AG09319 (cell line): ENCODE measurements at places on chromosomes 12 and 14.

DNA sequence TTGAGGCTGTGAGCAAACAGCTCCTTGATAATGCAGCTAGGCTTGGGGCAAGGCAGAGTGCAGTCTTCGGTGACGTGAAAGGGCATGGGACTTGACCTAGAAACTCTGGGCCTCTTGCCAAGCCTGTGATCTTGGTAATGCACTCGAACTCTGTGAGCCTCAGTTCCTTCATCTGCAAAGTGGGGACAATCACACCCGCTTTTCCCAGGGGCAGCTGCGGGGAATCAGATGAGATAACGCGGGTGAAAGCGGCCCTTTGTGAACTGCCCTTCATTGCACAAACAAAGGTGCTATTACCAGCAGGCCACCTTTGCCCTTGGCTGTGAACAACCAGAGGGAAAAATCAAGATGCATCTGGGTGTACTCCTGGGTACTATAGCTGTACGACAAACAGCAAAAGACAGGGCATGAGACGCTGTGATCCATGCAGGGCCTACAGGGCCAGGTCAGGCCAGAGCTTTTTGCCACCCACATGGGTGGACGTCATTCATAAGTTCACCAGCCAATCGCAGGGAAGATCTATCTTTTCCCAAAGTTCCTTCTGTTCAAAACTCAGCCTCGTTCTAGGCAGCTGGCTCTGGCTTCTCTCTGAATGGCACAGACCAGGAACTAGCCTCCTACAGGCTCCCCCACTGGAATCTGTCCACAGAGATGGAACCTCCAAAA lies 3.2 kb downstream of the MSI1 start:
- DNase-seq, result no peak

DNA sequence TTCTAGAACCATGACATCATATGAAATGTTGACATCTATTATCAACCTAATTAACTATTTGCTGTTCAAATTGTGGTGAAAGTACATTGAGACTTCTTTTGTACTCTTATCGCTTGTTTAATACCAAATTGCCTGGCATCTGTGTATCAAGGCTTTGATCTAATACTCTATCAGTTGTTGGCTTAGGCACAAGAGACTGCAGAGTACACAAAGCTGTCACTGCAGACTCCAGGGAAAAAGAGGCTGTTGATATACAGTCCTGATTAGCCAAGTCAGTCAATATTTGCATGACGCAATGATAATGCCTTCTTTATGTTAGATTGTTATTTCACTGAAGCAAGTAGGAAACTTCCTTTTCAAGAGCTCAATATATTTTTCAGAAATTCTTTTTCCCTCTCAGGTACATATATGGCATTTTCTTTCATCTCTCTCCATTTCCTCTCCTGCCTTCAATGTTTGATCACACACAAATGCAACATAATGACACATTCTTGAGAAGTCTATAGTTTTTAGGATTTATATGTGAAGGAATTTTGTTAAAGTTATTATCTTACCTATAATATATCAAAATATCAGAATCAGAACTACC lies 32.3 kb upstream of the PTCSC3 start:
- DNase-seq, result no peak

DNA sequence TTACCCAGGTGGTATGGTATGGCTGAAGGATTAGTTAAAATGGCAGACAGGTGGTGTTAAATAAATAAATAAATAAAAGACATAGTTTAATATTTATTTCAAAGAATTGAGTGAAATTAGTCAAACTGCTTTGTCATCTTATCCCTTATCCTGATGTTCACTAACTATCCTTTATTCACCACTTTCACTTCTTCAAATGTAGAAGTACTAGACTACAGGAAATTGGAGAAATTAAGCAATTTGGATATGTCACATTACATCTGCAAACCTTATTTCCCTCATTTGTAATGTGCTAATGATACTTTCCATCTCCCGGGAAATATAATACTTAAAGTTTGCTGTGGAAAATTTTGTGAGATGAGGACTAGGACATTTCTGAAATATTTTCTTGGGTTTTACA lies 1195.7 kb downstream of the LRFN5 start:
- DNase-seq, result no peak

- DNase-seq, result no peak
These were observed 19.9 kb upstream of the KRT83 start for GRCh38 chr12:52341066-52341580.

- no peak for DNase-seq
These were observed 82.3 kb downstream of the CHGA start for GRCh38 chr14:93005135-93005813.

- DNase-seq, result no peak
These were observed 867 bp downstream of the RD3L start for GRCh38 chr14:103941462-103941861.

- no peak for DNase-seq
These were observed 244.9 kb upstream of the DIO2 start for GRCh38 chr14:80456209-80456608.

GRCh38 chr12:104121001-104121400 lies 17.0 kb downstream of the NFYB start:
- DNase-seq, result no peak

DNA sequence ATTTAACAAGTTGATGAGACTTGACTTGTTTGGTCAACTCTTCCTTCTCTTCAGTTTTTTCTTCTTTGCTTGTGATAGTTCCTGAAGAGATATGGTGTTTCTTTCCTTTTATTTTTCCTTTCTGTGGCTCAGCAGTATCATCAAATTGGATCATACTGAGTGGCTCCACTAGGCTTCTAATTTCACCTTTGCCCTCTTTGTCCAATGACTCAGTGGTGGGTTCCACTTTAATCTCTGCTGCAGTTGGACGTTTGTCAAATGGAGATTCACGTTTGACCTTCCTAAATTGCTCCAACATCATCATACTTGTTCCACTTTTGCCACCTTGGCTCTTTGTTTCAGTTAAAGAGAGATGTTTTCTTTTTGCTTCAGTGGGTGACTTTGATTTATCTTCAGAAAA lies 41.5 kb downstream of the FAM186A start:
- DNase-seq, result no peak

- DNase-seq, result no peak
These were observed 8.9 kb upstream of the PFDN5 start for GRCh38 chr12:53286448-53286847.

GRCh38 chr14:64700894-64701293 lies 3.3 kb upstream of the PLEKHG3 start:
- no peak for DNase-seq

GRCh38 chr12:94534774-94535509 lies 75.3 kb upstream of the CEP83 start:
- DNase-seq, result no peak

DNA sequence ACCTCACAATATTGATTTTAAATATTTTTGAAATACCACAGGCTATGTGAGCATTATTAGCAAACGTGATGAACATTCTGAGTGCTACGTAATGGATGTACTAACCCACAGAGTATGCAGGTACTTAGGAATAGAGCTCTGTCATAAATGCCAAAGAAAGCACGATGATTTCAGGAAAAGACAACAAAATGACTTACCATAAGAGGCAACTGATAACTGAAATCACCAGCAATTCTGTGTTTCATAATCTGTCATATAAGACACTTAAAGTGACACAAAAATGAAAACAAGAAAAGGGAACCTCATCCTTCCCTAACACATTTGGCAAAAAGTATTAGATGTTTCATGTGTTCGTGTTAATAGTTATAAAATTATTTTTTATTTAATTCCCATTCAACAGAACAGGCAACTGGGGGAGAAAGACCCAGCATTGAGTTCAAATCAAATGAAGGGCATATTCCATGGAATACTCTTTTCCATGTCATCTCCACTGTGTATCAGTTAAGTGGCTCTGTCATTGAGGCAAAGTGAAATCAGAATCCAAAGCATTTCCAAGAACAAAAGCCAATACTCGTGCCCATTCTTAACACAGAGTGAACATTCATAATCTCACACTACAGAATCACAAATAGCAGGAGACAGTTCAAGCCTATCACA lies 30.4 kb downstream of the ARMH4 start:
- no peak for DNase-seq

DNA sequence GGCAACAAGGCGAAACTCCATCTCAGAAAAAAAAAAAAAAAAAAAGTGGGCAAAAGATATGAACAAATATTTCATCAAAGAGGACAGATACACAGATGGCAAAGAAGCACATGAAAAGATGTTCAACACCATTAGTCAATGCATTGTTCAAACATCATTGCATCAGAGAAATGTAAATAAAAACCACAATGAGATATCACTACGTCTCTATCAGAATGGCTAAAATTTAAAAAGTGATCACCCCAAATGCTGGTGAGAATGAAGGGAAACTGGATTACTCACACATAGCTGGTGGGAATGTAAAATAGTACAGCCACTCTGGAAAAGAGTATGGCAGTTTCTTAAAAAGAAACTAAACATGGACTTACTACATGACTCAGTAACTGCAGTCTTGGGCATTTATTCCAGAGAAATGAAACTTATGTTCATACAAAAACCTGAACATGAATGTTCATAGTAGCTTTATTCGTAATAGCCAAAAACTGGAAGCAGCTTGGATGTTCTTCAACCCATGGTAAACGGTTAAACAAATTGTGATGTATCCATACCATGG lies 3.6 kb downstream of the L2HGDH start:
- no peak for DNase-seq

GRCh38 chr12:95187865-95188415 lies 29.3 kb downstream of the FGD6 start:
- DNase-seq, result no peak

DNA sequence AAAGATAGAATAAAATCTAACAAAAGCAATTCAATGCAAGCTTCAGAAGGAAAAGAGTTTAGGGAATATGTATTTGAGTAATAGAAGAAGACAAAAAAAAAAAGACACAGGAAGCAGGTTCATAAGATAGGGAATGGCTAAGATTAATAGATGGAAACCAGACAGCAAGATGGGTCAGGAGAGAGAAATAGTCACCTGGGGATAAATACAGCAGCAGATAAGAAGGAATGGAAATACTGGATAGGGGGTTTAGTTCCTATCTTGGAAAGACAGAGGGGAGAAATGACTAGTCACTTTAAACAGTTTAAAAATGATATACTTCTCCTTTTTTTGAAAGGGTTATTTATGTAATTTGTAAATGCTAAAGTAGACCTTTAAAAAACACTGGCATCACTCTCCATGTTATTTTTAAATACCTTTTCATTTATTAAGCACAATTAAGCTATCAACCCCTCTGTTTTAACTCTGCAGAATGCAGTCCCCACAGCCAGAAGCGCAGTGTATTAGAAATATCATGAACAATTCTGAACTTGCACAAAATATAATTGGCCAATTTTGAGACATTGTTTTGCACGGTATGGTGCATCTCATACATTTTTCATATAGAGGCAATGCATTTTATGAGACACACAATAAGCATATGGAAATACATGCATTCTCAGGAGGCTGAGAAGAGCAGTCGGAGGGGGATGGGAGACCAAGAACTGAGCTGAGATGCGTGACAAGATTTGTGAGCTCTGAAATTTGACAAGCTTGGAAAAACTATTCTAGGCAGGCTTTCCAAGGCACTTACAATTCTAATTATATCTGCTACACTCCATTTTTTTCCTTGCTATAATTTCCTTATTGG lies 303.4 kb upstream of the PRICKLE1 start:
- DNase-seq, result no peak

GRCh38 chr12:127861406-127861805 lies 405.6 kb upstream of the TMEM132C start:
- DNase-seq, result no peak

- DNase-seq, result no peak
These were observed at the start of gene SOCS2 for GRCh38 chr12:93571925-93572711. Gene SOCS2, plus strand, starts transcription at chr12:93572675. Its CDS starts 223 bp downstream, at chr12:93572898.

DNA sequence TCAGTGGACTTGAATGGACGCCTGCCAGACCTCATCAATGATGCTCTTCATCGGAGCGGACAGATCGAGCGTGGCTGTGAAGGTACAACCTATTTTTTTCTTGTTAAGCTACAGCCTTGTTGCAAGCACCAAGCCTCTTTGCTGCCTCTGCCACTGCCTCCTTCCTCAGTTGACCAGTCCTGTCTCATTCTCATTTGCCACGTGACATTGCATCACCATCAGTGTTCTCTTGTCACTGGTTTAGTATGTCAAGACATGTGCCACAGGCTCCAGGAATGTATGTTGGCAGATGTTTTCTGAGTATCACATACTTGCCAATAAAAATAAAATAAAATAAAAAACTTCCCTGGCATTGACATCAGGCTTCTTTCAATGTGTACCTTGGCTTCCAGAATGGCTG lies 798.1 kb downstream of the NRXN3 start:
- no peak for DNase-seq

DNA sequence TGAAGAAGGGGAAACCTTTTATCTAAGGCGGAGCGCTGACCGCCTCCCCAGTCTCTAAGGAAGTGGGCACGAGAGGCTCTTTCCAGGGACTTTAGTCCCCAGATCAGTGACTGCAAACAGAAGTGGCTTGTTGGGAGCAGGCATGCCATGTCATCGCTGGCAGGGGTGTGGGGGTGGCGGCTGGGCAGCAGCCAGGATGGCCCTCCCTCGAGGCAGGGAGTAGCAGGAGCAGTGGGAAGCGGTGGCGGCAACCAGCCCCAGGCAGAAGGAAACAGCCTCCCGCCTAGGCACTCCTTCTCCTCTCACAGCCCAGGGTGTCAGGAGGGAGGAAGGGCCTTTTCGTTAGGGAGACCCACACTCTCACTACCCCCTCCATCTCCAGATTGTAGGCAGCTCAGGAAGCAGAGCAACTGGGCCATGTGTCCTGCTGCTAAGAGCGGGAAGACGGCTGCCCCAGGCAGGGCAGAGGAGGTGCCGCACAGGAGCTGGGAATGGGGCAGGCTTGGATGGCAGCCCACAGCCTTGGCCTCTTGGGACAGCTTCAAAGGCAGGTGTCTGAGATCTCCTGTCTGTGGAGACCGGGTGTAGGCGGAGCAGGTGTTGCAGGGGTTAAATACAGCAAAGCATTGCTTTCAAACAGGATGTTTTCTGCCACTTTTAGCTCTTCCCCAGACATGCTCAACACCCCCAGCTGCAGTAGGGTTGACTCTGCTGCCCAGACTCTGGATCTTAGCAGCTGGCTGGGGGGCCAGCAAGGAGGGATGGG lies 21.8 kb downstream of the VDR start:
- no peak for DNase-seq

- no peak for DNase-seq
These were observed 244.3 kb downstream of the DIO2 start for GRCh38 chr14:79967001-79967400.

DNA sequence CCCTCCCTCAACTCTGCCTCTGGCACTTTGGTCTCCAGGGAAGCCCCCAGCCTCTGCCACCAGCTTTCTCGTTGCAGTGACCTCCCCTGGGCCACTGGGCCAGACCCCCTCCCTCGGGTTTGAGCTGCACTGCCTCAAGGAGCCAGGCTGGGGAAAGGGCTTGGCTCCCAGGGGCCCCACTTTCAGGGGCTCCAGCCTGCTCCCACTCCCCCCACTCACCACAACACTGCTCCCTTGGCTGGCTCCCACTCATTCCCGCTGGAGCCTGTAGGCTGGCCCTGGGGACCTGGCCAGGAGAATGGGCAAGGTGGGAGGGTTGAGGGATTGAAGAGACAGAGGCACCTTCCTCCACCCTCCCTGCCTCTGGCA lies 19.3 kb upstream of the KIF26A start:
- DNase-seq, result no peak

GRCh38 chr12:116924558-116925453 lies 14.1 kb downstream of the FBXW8 start:
- DNase-seq, result peak; percentile 28
